ENCODE measurements at places on chromosomes 11 and 22.

- DNase-seq: no peak
Measured at GRCh38 chr11:94322501-94322900, 18.1 kb downstream of the IZUMO1R start.

DNA sequence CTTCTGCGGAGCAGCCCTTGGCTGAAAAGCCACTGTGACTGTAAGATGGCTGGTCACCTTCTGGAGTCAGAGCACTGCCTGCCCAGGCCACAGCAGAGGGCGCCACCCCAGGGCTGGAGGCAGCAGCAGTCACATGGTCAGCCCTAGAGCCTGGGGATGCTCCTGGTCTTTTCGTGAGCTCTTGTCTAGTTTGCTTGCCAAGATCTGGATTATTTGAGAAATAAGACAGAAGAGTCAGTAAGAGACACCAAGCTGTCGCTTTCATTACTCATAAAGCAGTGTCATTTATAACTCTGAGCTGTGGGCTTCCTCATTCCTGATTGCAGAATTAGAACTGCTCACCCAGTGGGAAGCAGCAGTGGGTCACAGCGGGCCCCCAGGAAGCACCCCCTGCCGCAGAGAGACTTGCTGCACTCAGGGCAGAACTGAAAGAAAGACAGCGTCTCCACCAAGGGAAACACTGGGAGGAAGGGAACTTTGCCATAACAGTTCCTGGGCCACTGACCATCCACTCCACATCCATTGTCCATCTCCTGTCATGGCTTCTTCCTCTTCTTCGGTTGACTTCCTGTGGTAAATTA lies 56.7 kb downstream of the PPP6R2 start:
- peak; percentile 23 for DNase-seq

GRCh38 chr22:35437049-35437448 lies 37.1 kb downstream of the MCM5 start:
- DNase-seq: no peak

GRCh38 chr11:132734217-132734616 lies 798.1 kb downstream of the OPCML start:
- DNase-seq: no peak

GRCh38 chr11:20443596-20443995 lies 56.1 kb downstream of the PRMT3 start:
- no peak for DNase-seq

- no peak for DNase-seq
Measured at GRCh38 chr22:18994701-18995326, 58.7 kb upstream of the PRODH start.

GRCh38 chr22:20245577-20246367 lies 22.3 kb downstream of the RTN4R start:
- no peak for DNase-seq

DNA sequence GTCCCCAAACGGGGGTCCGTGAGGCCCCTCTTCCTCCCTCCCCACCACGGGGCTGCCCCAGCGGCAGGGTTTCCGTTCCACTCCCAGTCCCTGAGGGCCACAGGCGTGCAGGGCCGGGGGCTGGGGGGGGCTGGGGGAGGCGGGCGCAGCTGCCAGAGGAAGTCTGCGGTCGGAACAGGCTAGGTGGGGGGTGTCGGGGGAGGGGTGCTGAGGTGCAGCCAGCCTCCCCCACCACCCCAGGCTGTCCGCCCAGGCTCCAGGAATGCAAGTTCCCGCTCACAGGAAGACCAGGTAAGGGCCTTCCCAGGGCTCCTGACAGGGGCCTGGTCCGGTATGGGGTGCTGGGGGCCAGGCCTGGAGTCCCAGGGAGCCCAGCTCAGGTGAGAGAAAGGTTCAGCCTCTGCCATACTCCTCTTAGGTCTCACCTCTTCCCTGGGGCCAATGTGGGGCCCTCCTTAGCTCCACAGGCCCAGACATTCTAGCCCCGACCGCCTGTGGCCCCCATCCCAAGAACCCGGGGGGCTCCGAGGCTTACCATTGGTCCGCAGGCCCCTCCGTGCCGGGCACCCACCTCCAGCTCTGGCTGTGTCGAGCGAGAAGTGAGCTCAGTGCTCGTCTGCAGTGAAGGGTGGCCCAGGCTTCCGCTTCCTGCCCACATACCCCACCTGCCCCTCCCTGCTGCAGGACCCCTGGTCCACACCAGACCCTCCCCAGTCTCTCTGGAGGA lies at the start of gene PTPRCAP:
PTPRCAP (minus strand) TSS at position 601 of the 727 bp plus-strand sequence; CDS start at position 538, 63 bp downstream.
- DNase-seq: no peak

DNA sequence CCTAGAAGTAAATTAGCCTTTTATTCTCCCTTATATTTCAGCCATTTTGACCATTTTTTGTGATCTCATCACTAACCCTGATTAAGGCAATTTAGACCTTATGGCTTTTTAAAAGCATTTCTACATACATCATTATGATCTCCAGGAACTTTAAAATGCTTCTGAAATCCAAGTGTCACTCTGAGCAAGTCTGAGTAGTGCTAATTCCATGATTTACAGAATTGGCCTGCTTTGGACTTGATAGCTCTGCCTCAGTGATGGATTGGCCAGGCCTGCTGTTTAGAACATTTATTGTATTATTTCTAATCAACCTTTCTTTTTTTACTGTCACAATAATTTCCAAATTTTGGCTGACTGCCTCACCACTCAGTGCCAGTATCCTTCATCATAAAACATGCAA lies 116.4 kb downstream of the KCNA4 start:
- DNase-seq: no peak

DNA sequence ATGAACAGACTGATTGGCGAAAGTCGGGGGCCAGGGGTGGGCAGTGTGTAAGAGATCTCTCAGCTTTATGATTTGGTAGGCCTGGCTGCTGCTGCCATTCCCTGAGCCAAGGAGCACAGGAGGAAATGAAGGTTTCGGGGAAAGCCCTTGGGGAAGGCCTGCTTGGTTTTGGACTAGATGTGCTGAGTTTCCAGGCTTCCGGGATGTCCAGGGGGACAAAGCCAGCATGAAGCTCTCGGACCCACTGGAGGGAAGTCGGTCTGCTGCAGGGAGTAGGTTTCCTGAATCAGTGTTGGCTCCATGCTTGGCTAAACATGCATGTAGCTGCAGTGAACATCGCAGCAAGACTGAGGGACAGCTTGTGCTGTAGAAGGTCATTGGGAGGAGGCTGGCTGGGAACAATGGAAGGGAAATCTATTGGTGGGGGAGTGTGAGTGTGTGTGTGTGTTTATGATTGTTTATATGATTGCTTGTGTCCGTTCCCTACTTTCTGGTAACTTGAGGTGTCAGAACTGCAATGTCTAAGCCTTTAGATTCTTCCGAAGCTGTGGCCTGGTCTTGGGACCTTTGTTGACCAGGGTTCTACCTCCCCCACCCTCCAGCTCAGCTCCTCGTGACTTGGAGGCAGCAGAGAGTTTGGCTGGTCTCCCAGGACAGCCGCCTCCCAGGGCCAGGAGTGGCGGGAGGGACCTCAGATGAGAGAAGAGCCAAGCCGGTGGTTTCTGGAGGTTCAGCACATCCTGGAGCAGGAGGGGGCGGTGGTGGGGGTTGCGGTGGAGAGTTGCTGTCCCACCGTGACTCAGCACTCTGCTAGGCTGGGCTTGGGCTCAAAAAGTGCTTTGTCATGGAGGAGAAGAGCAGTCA lies 4.0 kb upstream of the FTH1 start:
- DNase-seq: peak; percentile 99

- DNase-seq: peak; percentile 42
Measured at GRCh38 chr11:15969281-15969680, 387.1 kb downstream of the SOX6 start.

DNA sequence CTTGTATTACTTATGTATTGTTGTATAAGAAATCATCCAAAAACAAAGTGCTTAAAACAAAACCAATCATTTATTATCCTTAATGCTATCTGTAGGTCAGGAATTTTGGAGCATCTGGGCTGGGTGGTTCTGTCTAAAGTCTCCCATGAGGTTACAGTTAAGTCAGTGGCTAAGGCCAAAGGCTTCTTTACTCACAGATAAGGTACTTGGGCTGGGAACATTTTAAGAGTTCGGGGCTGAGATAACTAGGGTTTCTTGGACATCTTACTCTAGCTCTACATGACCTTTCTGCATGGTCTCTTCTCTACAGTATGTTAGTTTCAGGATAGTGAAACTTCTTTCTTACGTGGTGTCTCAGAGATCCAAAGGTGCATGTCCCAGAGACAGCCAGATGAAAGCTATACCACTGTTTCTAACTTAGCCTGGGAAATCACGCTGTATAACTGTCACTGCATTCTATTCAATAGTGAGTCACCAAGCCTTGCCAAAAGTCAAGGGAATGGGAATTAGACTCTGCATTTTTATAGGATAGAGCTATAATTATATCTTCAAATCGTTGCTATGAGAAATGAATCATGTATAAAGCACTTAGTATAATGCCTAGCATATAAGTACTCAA lies 29.6 kb downstream of the SOX6 start:
- no peak for DNase-seq

All from heart right ventricle (tissue), 16 donors.